NCI-H2171 (cell line): ENCODE measurements at places on chromosomes 3 and 15.

DNA sequence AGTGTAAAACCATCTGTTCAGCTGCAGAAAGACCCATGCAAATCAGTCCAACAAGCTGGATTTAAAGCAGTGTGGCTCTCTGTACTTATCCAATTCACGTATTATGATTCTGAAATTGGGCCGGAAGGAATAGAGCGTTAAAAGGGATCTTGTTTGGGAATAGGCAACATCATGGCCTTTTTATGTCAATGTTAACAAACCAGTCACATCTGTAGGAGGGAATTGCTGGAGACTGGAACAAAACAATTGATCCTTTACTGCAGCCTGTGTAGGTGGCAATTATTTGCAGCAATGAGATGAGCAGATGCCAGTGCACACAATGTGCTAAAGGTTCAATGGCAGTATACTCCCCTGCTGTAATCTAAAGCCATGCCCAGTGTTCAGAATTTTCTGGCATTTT lies 887.4 kb upstream of the ROBO1 start:
- no peak for DNase-seq

DNA sequence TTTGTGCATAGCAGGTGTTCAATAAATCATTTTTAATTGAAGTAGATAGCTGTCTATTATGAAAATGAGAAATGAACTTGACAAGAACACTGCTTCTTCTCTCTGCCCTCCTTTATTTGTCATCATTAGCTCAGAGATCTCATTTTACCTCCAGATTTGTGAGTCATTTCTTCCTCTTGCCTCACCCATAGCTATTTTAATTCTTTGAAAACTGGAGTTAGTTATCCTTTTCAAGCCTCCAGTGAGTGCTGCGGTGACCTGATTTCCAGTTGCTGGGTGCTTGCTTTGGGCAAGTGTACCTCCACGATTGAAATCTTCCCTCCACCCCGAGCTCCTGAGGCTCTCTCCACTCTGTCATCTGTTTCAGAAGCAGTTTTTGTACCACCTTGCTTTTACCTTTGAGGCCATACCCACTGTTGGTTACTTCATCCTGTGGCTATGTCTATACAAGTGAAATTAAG lies 114.6 kb downstream of the NFKBIZ start:
- DNase-seq: no peak

- no peak for DNase-seq
Observed at GRCh38 chr15:85597155-85597815, 197.4 kb downstream of the KLHL25 start.

GRCh38 chr3:196323691-196324090 lies 5.7 kb upstream of the DYNLT2B start:
- peak; percentile 35 for DNase-seq

- DNase-seq: no peak
Observed at GRCh38 chr3:182234881-182235280, 523.2 kb downstream of the SOX2 start.

DNA sequence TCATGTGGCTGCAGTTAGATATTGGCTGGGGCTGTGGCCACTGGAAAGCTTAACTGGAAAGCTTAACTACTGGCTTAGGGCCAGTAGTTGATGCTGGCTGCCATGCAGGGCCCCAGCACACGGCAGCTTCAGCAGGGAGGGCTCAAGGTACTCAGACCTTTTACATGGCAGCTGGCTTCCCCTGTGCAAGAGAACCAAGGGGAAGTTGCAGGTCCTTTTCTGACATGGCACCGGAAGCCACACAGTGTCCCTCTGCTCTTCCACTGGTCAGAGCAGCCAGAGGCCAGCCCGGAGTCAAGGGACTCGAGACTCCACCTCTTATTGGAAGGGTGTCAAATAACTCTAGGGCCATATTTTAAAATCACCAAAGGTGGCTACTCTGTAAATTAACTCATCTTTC lies 24.5 kb downstream of the CCR9 start:
- DNase-seq: no peak

DNA sequence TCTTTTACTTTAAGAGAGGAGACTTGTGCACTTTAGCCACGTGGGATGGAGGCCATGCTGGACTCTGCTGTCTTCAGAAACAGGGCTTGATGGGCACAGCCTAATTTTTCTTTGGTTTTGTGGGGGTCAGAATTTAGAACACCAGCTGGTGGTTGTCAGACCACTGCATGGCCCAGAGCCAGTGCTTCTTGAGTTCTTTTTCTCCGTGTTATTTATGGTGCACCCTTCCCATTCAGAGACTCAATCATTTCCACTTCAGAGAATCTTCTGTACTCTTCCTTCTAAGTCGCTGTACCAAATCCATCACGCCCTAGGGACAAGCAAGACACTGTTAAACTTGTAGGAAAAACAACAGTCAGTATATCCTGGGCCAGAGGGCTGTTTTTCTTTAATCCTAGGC lies 20.1 kb downstream of the PRR23A start:
- no peak for DNase-seq

DNA sequence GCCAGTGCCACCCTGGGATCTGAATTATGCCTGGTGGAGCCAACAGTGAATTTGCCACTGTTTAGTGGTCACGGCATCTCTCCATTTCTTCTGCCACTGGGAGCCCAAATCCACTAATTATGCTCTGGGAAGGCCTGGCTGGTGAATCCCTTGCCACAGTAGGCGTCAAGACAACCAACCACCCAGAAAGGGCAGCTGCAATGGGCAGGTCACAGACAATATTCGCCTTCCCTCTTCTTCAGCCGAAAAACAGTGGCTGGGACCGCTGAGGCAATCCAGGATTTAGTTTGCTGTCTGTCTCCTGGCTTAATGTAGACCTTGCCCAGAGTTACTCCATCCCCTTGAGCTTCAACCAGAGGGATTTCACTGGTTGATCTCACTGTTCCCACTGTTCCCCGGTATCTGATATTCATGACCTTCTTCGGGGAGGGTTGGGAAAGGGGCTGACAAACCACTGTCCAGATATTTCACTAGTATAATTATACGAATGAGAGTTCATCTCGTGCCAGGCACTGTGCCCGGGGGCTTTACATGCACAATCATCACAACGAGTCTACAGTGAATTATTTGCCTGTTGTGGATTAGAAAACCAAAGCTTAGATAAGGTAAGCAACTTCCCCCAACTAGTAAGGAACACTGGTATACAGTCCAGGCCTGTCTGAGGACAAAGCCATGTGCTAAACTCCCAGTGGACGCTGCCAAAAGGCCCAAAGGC lies 49.9 kb upstream of the RAB6B start:
- DNase-seq: no peak
